ENCODE measurements at places on chromosomes 7 and 10.

- no peak for DNase-seq
Measured at GRCh38 chr10:92278996-92279696, 11.7 kb downstream of the CPEB3 start.

GRCh38 chr10:43225004-43225786 lies 41.7 kb downstream of the RASGEF1A start:
- no peak for DNase-seq

GRCh38 chr10:71978988-71979691 lies 14.9 kb downstream of the CHST3 start:
- no peak for DNase-seq

DNA sequence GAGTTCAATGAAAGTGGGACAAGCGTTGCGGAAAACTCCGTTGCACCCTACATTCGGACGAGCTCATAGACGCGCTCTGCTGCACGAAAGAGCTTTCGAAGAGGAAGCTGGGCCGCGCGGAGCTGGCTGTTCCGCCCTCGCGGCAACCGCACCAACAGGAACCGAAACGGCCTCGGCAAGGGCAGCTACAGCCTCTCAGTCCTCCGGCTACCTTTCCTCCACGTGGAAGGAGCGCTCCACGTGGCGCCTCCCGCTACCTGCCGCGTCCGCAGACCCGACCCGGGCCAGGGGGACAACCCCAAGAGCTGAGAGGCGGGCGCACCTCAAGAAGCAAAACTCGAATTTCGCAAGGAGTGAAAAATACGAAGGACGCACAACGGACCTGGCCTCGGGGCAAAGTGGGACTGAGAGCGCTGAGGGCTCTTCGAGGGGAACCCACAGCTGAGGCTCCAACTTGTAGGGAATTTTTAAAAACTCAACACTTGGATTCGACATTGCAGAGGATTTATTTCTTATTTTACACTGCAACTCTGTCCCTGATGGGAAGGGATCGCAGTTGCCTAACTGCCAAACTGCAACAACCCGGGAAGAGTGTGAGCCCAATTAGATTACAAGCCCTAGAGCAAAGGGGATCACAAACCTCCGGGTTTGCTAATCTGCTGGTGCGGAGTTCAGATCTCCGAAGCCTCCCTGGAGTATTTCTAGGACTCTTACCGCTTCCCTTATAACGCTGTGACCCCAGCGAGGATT lies 1.4 kb downstream of the HPSE2 start:
- no peak for DNase-seq

- DNase-seq: no peak
Measured at GRCh38 chr7:22586101-22586785, 86.3 kb upstream of the STEAP1B start.

DNA sequence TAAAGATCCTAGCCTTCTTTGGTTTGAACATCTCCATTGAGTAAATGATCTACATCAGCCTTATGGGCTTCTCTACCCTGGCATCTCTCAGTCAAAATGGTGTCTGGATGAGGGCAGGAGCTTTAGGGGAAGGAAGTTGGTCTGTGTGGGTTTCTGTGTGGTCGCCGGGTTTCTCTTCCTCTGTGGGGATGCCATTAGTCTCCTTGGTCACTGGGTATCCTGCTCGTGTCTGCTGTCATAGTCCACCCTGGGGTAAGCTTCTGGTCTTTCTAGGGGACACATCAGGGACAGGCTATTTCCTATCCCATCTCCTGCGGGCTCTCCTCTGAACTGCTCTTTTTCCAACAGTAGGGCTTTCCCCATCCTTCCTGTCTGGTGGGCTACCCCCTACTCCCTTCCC lies 150.3 kb upstream of the NPY start:
- no peak for DNase-seq

DNA sequence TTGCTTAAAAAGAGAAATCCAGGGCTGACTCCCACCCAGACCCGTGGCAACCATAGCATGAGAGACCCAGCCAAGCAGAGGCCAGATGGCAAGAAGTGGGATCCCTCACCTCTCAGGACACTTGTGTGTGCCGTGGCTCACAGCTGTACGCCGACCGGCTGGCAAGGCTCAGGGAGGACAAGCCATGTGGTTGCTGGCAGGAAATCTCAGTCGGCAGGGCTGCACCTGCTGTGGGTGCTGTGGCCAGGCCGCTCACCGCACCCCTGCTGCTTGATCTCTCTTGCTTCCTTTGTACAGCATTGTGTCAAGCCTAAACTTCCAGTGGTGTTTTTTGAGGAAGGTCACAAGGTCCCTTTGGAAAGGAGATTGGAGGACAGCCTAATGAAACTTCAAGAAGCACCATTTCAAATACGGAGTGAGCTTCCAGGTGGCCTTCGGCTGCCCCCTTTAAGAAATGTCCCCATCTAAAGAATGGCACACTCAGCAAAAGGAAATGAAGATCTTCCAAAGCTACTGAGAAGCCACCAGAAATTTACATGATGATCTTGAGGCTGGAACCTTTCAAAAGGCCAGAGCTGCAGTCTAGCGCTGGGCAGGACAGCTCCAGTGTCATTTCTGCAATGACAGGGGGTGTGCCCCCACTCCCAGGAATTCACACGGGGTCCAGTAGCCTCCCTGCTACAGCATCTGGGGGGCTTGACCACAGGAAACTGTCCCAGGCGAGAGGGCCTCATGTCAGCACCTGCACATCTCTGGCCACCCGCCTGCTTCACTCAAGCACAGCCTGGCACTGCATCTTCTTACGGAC lies 409.0 kb upstream of the MGMT start:
- no peak for DNase-seq

GRCh38 chr7:110779339-110779738 lies 311.6 kb upstream of the LRRN3 start:
- no peak for DNase-seq

DNA sequence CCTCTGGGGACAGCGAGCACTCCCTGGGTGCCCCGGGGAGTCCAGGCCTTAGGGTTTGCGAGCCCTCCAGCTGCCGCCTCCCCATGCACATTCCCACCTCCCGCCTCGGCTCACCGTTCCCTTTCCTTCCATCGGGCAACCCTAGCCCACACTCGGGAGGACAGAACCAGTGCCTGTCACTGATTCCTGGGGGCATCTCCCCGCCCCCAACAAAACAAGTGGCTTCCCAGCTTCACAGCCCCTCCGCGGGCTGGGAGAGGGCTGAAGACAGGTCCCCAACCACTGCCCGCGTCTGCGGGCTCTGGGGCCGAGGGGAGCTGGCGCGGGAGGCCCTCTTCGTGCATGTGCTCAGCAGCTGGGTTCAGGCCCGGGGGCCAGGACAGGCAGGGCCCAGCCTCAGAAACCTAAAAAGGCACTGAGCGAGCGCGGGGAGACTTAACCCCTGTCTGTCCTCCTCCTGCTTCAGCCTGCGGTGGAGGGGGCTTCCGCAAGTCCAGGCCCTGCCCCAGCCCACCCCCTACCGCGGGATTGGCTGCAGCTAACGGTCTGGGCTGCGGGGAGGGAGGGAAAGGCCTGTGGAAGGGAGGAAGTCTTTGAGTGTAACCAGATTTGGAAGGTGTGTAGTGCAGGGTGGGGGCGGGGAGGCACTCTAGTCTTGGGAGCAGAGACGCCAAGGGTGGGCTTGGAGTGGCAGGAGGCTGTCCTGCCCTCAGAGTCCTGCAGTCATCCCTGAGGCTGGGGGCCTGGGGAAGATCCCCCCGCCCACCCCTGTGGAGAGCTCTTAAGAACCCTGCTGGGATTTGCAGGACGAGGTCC lies 1.2 kb downstream of the FLNC start:
- no peak for DNase-seq

GRCh38 chr7:94384315-94384714 lies 10.4 kb upstream of the COL1A2 start:
- DNase-seq: no peak

GRCh38 chr7:15280078-15280733 lies 281.6 kb downstream of the AGMO start:
- DNase-seq: no peak

DNA sequence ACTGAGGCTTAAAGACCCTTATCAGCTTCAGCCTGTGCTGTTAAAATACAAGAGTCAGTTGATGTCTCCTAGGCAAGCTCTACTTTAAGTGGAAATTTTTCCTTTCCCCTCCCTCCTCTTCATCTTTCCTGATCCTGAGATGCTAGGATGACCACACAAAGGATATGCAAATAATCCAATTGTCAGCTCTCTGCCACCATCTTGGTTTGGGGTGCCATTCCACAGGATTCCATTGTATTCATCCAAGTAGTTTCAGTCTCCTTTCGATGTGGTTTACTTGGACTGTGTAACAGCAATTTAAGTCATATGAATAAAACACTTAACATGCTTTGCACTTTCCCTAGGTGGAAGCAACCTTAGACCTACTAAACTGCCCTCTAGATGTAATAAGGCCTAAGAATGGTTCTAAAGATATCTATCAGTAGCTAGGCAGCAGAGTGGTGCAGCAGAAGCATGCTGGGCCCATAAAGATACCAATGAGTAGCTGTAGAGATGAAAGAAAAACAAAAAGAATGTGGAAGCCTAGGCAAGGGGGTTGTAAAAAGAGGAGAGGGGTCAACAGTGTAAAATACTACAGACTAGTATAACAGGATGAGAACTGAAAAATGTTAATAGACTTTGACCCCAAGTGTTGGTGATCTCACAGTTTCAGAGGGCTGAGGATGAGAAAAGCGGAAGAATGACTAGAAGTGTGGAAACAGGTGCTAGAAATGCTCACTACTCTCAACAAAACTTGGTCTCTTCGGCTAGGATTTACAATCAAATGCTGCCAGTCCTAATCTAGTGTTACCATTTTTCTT lies 2.4 kb upstream of the CFAP69 start:
- no peak for DNase-seq

- DNase-seq: no peak
Measured at GRCh38 chr7:57071-57470, 135.3 kb upstream of the FAM20C start.

- no peak for DNase-seq
Measured at GRCh38 chr10:75739414-75740143, 308.2 kb downstream of the LRMDA start.

DNA sequence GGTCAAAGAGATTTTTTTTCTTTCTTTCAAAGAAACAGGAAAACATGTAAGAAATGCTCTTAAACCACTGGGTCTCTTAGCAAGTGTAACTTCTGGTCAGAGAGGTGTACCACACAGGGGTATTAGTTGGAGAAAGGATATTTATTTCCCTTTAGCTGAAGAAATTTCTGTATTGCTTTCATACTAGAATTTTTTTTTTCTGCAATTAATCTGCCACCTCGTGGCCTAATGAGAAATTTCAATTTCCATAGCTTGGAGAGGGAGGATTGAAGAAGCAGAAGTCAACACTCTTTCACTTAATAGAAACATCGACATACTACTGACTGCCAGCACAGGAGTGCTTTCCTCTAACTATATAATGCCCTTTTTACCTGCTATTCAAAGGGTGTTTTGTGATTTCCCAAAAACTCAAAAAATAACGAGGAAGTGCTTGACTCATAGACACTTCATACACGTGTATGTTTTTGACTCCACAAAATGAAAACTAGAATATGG lies 177.6 kb upstream of the NAMPT start:
- peak; percentile 75 for DNase-seq

All from ACHN (cell line).